Fibroblast of skin of abdomen (primary cell): ENCODE measurements at places on chromosomes 5 and 9.

GRCh38 chr5:65774346-65774745 lies 52.3 kb downstream of the NLN start:
- peak; percentile 94 for DNase-seq

GRCh38 chr9:734831-735511 lies 106.5 kb upstream of the DMRT1 start:
- DNase-seq: peak; percentile 97

DNA sequence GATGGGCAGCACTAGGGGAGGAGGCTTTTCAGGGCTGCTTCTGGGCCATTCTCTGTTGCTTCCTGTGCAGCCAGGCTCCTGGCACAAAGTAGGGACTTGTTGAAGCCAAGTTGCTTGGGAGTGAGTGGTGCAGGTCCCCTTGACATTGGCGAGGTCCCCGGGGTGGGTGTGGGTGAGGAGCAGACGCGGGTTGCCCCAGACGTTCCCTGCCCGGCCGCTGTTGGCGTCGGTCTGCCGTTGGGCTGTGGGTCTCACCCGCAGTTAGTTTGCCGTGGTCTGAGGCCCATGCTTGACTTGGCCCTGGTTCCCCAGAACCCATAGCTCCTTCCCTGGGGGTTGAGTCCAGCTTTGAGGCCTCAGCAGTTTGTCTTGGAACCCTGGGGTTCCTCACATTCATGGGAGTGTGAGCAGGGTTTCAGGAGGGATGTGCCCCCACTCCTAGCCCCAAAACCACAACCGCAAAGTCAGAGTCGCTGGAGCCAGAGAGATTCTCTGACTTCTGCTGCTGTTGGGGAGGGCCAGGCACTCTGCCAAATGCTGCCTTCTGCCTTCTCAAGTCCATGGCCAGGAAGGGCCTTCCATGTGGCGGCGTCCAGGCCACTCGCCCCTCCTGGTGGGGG lies 77.5 kb downstream of the RXRA start:
- peak; percentile 92 for DNase-seq

- DNase-seq: no peak
Observed at GRCh38 chr5:95304711-95305110, 19.8 kb upstream of the MCTP1 start.

- DNase-seq: no peak
Observed at GRCh38 chr9:32380944-32381343, 3.5 kb upstream of the ACO1 start.

DNA sequence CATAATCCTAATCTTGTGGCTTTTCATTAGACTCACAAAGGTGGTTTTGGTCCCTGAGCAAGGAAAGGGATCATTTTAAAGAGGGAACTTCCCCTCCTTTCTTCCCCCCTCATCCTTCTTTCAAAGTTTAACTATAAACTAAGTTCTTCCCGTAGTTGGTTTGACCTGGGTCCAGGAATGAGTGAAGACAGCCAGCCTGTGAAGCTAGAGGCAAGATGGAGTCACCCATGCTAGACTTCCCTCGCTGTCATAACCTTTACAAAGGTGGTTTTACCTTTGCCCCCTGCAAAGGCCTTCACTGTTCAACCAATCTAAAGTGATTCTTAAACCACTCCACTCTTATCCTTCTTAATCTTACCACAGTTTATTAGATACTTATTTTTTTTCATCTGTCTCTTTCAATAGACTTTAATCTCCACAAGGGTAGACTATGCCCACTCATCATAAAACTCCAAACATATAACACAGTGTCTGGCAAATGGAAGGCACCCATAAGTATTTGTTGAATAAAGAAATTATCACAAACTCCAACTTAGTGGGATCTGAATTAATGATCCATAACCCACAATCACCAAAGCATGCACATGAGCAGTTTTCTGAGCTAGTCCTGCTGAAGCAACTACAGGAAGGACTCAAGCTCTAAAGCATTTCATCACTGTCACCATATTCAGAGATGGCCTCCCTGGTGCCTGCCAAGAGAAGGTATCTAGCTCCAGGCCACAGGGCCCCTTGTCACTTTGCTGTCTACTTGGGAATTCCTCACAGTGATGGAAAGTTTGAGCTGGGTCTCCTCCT lies 369.0 kb downstream of the SPOCK1 start:
- no peak for DNase-seq

- no peak for DNase-seq
Observed at GRCh38 chr9:19460243-19460642, 51.4 kb downstream of the ACER2 start.

- no peak for DNase-seq
Observed at GRCh38 chr5:23571059-23571458, 63.6 kb downstream of the PRDM9 start.

DNA sequence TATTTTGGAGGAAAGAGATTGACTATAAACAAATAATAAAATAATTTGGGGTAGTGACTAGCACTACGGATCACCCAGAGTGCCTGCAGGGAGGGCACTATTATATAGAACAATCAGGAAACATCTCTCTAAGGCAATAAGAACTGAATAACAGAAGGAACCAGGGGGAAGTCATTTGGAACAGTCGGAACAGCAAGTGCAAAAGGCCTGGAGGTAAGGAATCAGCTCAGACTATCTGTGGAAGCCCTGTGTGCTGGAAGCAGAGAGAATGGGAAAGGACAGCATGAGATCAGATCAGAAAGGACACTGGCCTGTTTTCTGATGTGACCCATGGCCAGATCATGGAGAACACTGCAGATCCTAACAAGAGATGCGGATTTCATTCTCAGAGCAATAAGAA lies 357.6 kb downstream of the EFNA5 start:
- DNase-seq: no peak
